Fibroblast of pulmonary artery (primary cell): ENCODE measurements at places on chromosomes 7 and 10.

- DNase-seq, result no peak
Measured at GRCh38 chr10:48288661-48289060, 14.2 kb upstream of the FRMPD2 start.

DNA sequence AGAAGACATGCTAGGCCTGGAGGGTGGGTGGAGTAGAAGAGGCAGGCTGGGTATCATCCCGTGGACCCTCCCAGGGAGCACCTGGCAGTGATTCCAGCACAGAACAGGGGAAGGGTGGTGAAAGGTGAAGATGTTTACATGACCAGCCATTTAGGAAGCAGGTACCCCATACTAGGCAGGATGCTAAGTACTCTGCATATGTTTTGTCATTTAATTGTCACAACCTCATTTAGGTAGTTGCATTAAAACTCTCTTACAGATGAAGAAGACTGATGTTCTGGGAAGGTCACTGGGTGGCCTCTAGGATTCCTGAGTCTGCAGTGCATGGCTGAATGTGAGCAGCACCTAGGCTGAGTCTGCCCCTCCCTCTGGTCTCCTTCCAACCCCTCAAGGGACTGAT, 15.2 kb downstream of the ITPRIP start:
- DNase-seq, result no peak

GRCh38 chr10:94383530-94383929, 18.8 kb upstream of the TBC1D12 start:
- DNase-seq, result no peak

DNA sequence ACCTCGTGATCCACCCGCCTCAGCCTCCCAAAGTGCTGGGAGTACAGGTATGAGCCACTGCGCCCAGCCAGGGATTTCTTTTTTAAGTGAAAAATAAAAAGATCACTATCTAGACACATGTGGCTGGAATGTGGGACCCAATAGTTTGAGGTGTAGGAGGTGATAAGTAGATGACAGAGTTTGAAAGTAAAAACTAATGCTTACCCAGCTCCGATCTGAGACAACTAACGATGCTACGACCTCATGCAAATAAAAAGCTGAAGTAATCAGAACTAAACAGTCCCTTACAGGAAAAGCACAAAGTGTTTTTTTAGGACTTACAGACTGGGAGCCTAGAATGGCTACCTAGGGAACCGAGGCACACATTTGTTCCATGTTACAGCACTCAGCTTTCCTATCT, 23.0 kb downstream of the PCGF6 start:
- DNase-seq, result no peak

GRCh38 chr7:87482115-87482514, 6.6 kb upstream of the ABCB4 start:
- DNase-seq, result no peak
